ENCODE measurements at places on chromosomes 3 and 15.

- DNase-seq = no peak
These were observed 254.7 kb upstream of the PROK2 start for GRCh38 chr3:72039677-72040076.

DNA sequence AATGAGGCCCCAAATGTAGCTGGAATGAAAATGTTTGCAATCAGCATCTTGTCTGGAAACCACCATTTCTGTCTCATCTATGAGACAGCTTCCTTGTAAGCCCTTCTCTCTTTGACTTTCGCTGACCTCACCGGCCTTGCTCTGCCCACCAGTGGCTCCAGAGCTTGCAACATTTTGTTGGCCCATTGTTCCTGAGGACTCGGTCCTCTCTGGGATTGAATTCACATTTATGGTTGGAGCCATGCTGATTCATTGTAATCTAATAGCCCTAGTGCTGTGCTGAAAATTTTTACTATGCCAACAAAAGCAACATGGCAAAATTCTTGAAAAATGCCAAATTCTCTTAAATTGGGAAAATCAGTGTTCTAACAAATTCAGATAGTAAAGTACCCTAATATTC lies 37.2 kb downstream of the ABHD5 start:
- peak; percentile 19 for DNase-seq

- DNase-seq = peak; percentile 52
These were observed 716 bp downstream of the SELENOS start for GRCh38 chr15:101276501-101277037.

DNA sequence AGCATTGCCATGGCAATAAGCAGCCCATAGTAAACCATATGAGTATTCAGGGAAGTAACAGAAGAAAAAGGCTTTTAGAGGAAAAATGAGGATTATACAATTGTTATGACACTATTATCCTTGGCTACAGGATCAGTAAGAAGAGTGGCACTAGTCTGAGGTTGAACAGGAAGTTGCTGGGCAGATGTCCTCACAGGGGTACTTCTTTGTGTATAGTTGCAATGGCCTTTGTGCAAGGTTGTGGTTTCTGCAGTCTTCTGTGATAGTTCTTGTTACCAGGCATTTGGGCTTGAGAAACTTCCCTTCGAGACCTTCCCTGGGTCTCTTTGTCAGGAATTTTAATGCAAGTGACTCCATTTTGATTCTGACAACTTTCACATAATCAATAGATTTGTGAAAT lies 100.6 kb upstream of the ATP11B start:
- DNase-seq = peak; percentile 63

DNA sequence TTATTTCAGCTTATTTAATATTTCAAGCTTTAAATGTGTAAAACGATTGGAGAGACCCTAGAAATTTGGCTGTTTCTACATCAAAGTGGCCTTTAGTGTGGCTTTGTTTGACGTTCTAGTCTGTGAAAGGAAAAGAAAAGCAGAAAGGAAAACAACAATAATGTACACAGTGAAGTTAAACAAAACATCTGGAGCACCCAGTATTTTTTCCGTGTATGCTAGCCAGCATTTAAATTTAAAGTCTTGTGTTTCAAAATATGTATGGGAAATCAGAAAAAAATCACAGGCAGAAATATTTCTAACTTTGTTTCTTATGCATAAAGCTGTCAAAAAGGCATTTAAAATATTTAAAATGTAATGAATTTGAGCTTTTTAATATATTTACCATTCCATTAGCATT lies 218.1 kb downstream of the NAALADL2 start:
- no peak for DNase-seq

- DNase-seq = no peak
These were observed 22.6 kb upstream of the SLC41A3 start for GRCh38 chr3:126106336-126107202.

DNA sequence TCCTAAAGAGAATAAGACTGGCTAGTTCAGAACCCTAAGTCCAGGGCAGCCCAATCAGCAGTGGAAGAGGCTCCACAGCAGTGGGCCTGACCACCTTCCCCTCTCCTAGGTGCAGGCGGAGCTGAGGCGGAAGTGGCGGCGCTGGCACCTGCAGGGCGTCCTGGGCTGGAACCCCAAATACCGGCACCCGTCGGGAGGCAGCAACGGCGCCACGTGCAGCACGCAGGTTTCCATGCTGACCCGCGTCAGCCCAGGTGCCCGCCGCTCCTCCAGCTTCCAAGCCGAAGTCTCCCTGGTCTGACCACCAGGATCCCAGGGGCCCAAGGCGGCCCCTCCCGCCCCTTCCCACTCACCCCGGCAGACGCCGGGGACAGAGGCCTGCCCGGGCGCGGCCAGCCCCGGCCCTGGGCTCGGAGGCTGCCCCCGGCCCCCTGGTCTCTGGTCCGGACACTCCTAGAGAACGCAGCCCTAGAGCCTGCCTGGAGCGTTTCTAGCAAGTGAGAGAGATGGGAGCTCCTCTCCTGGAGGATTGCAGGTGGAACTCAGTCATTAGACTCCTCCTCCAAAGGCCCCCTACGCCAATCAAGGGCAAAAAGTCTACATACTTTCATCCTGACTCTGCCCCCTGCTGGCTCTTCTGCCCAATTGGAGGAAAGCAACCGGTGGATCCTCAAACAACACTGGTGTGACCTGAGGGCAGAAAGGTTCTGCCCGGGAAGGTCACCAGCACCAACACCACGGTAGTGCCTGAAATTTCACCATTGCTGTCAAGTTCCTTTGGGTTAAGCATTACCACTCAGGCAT lies 33.7 kb downstream of the VIPR1 start:
- peak; percentile 56 for DNase-seq
